GM12891 (cell line): ENCODE measurements at places on chromosomes 7 and 10.
A peak's percentile ranks its signal among the peaks of the same experiment; 100 is the strongest.

DNA sequence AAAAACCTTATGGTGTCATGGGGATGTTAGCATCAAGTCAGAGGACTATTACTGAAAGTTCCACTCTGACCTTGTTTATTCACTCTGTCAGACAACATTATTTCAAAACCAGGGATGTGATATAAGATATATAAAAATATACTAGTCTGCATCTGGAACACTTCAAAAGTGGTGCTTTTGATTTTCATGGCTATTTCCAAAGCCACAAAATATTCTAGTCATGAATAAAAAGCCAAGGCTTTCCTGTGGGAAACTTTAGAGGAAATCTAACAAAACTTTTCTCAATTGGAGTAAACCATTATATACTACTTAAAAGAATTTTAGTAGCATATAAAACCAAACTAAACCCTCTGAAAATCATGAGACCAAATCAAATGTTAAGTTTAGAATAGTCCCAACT is 205.2 kb downstream of the TMEM26 start:
- no peak for DNase-seq

DNA sequence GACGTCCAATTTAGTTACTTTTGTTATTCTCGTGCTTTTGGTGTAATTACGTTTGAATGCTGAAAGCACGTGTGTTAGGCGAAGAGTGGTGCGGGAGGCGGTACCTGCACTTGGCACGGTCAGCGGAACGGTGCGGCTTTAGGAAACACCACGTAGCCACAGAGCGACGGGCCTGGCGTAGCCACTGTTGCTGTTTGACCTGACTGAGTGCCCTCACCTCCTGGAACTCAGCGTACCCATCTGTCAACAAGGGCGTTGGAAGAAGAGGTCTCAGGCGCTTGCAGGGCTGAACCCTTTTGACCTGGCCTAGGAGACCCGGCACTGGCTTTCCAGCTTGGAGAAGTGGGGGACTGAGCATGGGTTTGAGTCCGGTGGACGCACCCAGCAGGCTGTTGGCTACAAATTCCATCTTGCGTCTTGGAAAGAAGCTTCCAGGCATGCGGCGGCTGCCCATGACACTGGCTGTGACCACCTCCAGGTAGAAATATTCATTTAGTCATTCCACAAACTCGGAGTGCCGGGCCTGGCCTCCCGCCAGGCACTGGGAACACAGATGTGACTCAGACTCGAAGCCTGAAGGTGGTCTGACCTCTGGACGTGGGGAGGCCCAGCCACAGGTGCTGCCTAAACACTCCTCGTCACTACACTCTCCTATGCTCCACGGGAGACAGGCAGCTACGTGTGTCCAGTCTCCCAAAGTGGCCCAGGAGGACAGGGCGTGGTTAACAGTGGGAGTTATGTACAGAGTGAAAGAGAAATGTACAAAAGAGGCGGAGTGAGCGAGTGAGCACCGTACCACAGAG is 22.2 kb downstream of the FAM20C start:
- no peak for DNase-seq

GRCh38 chr7:121062671-121063279 is 74.3 kb downstream of the CPED1 start:
- DNase-seq = no peak

- no peak for DNase-seq
Observed at GRCh38 chr7:35019801-35020200, 17.5 kb downstream of the DPY19L1 start.

- DNase-seq = no peak
Observed at GRCh38 chr7:46651070-46651469, 730.0 kb upstream of the IGFBP3 start.

DNA sequence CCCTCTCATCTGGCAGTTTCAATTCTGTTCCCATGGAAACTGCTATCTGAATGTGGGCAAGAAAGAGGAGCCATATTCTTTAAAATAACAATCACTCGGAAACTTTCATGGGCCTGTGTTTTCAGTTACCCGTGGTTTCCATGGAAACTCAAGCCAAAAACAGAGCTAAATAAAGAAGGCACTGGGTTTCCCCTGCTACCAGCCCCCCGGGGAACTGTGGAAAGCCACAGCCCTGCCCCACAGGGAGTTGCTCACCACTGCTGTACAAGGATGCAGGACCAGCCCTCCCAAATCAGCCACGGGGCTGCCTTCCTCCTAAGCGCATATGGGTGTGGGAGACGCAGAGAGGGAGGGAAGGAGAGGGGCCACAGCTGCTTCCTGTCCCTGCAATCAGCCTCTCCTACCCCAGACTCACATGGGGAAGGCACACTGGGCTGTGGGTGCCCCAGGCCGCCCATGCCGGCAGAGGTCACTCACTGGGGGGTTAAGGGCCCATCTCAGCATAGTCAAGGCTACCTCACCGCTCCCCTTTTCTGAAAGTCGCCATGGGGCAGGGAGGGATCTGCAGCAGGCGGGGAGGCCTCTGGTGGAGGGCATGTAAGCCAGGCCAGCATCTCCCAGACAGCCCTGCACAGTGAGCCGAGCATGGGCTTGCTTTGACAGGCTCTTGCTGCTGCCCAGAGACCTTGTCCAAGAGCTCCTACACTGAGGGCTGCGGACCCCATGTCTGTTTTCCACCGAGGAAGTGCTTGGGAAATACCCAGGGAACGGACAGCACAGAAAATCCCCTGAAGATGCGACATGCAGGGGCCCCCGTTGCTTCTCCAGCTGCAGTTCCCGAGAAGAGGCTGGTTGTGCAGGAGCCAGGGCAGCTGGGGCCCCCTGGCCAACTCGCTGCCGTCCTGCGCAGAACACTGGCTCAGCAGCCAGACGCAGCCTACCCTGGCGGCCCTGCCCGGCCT is 157.3 kb upstream of the PPP2R2D start:
- DNase-seq = peak; percentile 47

GRCh38 chr10:122368502-122369254 is 5.8 kb upstream of the PLEKHA1 start:
- DNase-seq = no peak

DNA sequence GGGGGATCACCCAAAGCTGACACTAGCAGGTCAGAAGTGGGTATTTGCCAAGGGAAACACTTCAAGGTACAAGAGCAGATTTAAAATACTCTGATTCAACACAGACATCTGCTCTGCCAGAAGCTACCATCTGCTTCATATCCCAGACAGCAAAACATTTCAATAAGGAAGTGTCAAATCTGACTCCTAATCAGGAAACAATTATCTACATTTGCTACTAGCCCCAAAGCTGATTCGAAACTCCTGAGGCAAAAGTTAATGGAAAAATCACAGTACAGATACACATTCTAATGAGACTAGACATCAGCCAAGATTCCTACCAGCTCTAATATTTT is 48.9 kb downstream of the PARD3 start:
- no peak for DNase-seq

DNA sequence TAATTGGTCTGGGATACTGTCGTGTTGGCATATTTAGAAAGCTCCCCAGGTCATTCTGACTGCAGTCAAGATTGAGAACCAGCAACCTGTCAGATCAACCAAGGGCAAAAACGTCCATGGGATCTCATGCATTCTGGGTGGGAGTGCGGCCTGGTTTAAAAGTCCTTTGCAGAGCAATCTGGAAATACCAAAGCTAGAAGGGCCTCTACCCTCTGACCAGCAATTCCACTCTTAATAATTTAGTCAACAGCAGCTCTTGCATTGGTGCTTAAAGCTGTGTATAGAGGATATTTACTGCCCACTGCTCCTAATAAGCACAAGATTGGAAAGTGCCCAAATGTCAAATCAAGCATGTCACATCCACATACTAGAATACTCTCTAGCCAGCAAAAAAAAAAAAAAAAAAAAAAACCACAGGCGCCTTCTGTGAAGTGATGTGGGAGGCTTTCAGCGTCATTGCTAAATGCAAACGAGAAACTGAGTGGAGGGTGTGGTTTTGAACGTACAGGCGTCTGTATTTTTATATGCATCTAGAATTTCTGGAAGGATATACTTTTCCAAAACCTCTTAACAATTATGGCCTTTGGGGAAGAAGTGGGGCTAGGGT is 44.8 kb upstream of the HSPA12A start:
- DNase-seq = no peak

DNA sequence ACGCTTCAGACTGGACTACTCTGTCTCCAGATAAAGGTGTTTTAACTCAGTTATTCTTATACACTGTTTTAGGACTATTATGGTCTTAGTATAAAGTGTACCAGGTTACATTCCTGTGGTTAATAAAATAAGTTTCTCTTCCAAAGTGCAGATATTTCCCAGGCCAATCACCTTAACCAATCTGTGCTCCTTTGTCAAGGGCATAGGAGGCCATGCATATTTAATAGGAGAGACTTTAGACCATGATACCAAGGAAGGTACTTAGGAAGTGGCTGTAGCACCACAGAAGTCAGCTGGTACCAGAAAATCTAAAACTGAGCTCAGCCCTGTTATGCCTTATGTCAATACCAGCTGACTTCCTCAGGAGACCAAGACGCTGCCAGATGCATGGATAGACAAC is 226.5 kb upstream of the TMEM72 start:
- no peak for DNase-seq

DNA sequence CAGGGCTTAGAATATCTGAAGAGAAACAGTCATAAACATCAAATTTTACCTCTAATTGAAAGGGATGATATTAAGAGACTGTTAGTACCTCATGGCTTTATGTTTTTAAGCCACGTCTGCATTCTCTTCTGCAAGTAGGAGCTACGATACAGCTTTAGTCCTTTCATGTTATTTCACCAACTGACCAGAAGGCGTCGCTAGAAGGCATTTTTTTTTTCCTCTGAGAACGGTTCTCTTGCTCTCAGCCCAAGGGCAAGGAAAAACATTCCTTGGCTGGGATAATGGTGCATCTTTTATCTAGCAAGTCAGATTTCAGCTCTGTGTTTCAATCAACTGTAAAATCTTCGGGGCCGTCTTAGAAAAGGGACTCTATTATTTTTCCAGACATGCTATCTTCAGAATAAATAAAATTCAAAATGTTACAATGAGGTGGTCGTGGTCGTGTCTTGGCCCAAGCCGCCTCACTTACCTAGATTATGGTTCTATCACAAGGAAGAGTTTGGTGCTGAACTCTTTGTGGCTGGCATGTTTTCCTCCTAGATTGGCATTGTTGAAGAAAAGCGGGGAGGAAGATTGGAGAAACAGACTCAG is 41.6 kb upstream of the LYZL2 start:
- DNase-seq = peak; percentile 12

DNA sequence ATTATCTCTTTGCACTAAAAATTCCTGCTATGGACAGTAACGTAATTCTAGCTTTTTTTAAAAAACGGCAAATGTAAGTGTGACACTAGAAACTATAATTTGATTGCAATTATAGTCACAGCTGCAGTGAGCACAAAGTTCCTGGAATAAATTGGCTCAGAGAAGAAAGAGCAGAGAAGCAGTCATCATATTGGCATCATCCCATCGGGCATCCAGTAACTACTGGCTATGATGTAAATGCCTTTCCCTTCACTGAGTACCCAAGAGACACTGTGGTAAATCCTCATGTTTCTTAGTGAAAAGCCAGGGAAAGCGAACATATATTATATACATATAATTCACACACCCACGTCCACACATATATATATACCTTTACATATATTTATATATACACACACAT is 43.6 kb downstream of the PIP4K2A start:
- DNase-seq = no peak

GRCh38 chr7:130047831-130048230 is 3.3 kb downstream of the ZC3HC1 start:
- DNase-seq = no peak

DNA sequence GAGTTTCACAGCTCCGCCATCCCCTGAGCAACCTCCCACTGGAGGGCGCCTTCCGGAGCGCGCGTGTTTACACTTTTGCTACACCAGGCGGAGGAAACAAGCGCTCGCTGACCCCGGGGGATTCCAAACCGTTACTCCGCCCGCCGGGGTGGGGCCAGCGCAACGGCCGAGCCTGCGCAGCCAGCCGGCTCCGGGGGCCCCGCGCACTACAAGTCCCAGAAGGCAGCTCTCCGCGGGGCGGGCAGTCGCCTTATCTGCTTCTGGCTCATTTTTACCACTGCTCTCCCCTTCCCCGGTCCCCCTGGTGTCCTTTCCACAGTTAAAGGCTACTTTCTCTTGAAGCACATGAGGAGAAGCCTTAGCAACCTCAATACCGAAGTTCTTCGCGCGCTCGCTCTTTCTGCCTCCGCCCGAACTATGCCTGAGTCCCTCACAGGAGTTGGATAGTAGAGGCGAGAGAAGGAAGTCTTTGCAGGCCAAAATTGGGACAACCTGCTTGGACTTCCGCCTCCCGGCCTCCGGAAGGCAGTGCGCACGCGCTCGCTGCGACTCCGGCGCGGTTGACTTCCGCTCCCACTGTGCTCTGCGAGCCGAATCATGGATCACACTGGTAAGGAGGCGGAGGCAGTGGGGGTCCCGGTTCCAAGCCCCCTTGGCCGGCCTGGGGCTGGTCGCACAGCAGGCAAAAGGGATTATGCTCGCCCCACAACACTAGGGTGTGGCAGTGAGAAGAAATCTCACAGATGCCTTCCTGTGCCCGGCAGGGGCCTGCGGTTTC is at the start of gene CBLL1:
Gene CBLL1 (plus strand): TSS at position 576 of the 778 bp plus-strand sequence. CDS start 22 bp downstream, at position 598.
- DNase-seq = peak; percentile 67

DNA sequence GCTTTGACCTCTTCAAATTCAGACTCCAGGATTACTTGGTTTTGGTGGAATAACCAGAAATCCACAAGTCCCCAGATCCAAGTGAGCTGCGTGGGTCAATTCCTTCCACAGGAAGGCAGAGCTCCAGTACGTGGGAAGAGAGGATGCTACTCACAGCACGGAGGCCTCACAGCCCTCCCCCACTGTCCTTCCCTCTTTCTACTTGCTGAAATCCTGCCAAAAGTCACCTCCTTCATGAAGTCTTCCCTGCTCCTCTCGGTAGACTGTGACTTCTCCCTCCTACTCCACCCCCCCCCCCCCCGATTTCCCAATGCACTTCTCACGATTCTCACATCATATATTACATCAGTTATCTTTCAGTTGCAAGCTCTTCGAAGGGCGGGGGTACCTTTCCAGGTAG is 12.3 kb downstream of the CAMK2G start:
- DNase-seq = no peak

DNA sequence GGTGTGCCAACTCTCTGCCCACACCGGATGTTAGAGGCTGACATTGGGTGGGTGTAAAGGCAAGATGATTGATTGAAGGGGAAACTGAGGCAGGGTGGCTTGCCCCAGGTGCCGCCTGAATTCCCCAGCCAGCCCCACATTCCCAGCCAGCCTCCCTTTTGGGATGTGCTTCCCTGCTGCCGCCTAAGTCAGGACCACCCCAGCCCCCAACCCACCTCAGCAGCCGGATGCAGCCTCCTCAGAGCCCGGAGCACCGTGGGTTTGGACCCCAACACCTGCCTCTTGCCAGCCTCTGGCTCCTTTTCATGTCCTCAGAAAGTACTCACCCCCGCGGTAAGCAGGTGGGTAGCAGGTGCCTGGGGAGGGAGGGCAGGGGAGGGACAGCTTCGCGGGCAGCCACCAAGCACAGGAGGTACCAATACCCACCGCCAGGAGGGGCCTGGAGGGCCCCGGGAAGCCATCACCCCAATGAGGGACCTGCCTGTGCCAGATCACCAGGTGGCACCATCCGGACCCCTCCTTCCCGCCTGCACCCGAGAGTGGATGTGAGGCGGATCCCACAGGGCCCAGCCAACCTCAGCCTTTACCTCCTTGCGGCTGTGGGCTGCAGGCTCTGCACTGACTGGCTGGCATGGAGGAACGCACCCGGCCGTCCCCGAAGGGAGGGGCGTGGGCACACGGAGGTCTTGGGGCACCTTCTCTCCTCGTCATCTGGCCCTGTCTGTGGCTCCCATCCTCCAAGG is 60.5 kb downstream of the PWWP2B start:
- DNase-seq = no peak
